ENCODE measurements at places on chromosomes 16 and 17.

GRCh38 chr17:73232587-73233373 lies 28.9 kb downstream of the CPSF4L start:
- DNase-seq = peak; percentile 39

DNA sequence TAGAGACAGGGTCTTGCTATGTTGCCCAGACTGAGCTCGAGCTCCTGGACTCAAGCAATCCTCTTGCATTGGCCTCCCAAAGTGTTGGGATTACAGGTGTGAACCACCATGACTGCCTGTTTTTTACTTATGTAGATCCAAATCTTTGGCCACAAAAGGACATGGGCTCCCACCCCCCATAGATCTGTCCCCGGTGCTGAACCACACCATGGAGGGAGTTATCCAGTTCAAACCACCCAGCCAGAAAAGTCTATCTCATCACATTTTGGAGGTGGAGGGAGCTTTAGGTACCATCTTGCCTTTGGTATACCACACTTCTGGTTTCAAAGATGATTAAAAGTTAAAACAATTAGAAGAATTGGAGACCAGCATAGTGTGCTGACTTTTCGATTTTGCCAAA lies 26.2 kb downstream of the SHISA9 start:
- DNase-seq = no peak

GRCh38 chr17:68161644-68162428 lies 86.0 kb upstream of the AMZ2 start:
- no peak for DNase-seq

DNA sequence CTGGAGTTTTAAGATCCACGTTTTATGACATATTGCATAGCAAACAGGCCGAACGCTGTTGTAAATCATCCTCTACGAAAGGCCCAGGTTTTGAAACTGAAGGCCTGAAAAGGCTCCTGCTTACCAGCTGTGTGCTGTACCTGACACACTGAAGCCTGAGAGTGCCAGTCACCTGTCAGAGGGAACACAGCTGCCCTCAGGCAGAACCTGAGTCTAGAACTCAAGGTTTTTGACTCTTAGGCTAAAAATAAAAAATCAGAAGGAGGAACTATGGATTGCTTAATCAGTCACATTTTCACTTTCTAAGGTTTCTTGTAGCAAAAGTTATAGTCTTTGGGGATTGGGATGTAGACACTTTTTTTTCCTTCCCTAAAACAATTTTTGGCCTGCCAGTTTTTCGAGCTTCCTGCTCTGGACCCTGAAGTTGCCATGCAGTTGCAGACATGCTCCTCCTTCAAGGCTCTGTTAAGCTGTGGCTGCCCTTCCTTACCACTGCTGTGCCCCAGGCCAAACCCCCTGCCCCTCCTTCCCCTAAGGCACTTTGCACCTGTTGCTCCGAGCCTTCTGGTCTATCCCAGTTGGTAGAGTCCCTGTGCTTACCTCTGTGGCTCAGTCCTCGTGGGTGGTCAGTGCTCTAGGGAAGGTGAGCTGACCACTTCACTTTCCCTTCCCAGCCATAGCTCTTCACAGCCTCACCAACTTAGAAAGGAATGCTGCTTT lies 56.6 kb downstream of the TENT4B start:
- DNase-seq = no peak

GRCh38 chr16:88356727-88357199 lies 26.0 kb upstream of the ZNF469 start:
- no peak for DNase-seq

- no peak for DNase-seq
Measured at GRCh38 chr17:75850928-75851692, 4.0 kb downstream of the WBP2 start.

DNA sequence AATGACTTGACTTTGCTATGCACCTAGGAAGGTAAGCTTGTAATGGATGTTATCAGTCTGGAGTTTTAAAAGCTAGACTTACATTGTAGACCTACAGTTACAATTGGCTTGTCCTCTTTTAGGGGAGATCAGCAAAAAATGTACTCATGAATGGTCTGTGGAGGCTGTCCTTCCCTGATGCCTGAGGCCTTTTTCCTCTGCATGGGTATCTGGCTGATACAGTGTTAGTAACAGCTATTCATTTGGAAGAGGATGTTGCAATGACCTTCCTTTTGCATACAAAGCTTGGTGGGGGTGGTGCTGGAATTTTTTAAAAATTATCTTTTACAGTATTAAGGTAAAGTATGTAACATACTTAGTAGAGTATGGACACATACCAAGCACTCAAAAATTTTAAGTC lies 525.5 kb downstream of the KIF2B start:
- no peak for DNase-seq

- no peak for DNase-seq
Measured at GRCh38 chr17:50665838-50666237, 31.2 kb downstream of the ABCC3 start.

GRCh38 chr16:30659507-30660423 lies 1.5 kb downstream of the FBRS start:
- peak; percentile 61 for DNase-seq

- DNase-seq = no peak
Measured at GRCh38 chr17:45240905-45241327, 19.2 kb downstream of the FMNL1 start.

GRCh38 chr16:26526633-26527032 lies 540.1 kb upstream of the C16orf82 start:
- no peak for DNase-seq

- DNase-seq = no peak
Measured at GRCh38 chr17:59767176-59767575, 59.7 kb downstream of the VMP1 start.

- DNase-seq = no peak
Measured at GRCh38 chr17:4487820-4488716, 10.6 kb upstream of the SPNS2 start.

DNA sequence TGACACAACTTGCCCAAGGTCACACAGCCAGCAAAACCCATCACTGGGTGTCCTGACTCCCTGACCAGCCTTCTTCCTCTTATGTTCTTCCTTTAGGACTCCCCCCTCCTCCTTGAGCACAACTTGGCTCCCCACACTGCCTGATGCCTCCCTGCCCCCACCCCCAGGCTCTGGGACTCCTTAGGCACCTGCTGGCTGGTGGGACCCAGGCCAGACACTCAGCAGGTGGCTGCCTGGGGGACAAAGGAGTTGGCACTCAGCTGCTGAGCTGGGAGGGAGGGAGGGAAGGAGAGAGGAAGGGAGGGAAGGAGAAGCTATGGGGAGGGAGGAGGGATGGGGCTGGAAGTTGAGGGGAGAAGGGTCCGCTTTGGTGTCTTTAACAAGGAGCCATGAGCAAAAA lies 8.0 kb downstream of the SEZ6 start:
- DNase-seq = no peak

GRCh38 chr16:78837706-78838105 lies 738.3 kb downstream of the WWOX start:
- DNase-seq = no peak

GRCh38 chr17:73227379-73227778 lies 34.3 kb downstream of the CPSF4L start:
- no peak for DNase-seq

GRCh38 chr16:87436225-87437172 lies 44.4 kb downstream of the MAP1LC3B start:
- DNase-seq = peak; percentile 22

DNA sequence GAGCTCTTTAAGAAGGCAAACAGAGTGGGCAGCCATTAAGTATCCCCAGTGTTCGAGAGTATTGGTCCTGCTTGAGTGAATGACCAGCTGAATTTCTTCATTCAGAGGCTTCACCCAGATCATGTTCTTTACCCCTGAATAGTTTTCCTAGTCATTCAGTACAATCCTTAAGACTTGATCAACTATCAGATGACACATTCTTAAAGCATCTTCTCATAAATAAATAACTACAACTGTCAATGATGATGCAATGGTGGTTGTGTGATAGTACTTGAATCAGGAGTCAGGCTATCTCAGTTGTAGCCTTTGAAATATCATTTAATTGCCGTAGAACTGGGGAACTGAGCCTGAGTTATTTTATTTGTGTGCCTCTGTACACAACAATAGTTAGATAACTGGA lies 416.8 kb upstream of the CCL2 start:
- no peak for DNase-seq

DNA sequence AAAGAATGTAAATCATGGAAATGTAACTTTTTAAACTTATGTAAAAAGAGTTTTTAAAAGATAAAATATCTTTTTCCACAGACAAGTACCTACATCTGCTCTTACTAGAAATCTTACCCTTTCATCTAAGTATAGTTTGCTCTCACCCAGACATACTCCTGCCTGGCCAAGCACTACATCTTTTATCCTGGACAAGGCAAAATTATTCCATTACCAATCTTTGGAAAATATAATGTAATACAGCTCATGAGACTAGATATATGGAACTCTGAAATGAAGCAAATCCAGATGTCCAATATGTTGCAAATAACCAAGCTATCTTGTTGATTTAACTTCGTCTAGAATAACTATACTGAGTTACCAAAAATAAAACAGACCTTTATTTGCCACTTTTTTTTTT lies 50.0 kb downstream of the VMP1 start:
- DNase-seq = no peak

DNA sequence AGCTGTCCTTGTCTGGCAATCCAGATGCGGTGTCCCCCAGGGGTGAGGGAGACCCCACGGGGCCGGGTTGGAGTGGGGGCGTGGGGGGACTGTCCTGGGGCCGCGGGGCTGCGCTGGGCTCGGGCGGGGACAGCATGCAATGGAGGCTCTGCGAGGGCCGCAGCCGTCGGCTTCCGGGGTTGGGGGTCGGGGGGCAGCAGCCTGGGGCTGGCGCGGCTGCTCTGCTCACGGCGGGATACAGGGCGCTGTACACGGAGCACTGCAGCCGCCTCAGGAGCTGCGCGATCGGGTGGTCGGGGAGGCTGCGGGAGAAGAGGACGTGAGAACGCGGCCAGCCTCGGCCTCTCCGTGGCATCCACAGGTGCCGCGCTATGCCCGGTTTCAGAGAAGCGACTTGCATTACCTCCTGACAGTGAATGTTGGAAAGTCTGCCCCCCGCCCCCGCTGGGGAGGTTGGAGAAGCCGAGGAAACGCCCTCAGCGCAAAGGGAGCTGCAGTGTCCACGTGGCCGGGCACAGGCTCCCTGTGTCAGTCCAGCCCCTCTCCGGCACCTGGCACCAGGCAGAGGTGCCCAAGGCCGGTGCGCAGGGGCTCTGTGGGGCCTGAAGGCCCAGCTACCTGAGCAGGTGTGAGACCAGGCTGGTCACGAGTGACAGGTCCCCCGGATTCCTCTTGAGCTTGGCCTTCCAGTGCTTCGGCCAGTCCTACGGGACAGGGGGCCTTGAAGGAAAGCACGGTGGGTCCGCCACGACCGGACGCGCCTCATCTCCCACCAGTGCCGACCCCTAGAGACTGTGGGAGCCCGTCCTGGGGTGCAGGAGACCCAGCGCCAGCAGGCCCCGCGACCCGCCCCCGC lies 9.4 kb upstream of the SPATA2L start:
- DNase-seq = no peak

- DNase-seq = no peak
Measured at GRCh38 chr17:59178266-59178985, 22.9 kb downstream of the PRR11 start.

GRCh38 chr17:81578038-81578441 lies 25.9 kb upstream of the FAAP100 start:
- no peak for DNase-seq

DNA sequence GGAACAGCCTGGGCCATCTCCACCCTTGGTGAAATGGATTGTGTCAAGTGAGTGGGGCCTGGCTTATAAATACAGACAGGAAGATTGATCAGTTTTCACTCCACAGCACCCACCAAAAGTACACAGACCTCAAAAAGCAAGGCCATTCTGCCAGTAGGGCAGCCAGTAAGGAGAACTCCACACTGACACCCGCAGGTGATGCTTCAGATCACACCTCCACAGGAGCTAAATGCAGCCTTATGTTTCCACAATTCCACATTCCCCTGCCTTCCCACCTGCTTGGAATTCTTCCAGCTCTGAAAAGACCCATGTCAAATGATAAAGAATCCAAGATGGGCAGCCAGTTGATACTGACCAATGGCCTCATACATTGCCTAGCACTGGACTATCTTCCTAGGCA lies 191.1 kb downstream of the ZFHX3 start:
- DNase-seq = no peak
